ENCODE measurements at places on chromosomes 6 and 20. TPM values are rescaled to one million over a fixed set of nuclear protein-coding genes. Genes with fewer than 3 reads are reported as not detected.

Gene ARFRP1
- 41.0 TPM for polyA plus RNA-seq

Gene BPIFA1
- not detected for polyA plus RNA-seq

Gene SRMS
- 0.54 TPM for polyA plus RNA-seq

Gene FOXP4
- polyA plus RNA-seq = 17.0 TPM

- no peak for DNase-seq
Observed at GRCh38 chr6:16827627-16828026, 66.4 kb upstream of the ATXN1 start.

- DNase-seq = peak; percentile 12
Observed at GRCh38 chr6:14664621-14665315, 547.2 kb downstream of the CD83 start.

DNA sequence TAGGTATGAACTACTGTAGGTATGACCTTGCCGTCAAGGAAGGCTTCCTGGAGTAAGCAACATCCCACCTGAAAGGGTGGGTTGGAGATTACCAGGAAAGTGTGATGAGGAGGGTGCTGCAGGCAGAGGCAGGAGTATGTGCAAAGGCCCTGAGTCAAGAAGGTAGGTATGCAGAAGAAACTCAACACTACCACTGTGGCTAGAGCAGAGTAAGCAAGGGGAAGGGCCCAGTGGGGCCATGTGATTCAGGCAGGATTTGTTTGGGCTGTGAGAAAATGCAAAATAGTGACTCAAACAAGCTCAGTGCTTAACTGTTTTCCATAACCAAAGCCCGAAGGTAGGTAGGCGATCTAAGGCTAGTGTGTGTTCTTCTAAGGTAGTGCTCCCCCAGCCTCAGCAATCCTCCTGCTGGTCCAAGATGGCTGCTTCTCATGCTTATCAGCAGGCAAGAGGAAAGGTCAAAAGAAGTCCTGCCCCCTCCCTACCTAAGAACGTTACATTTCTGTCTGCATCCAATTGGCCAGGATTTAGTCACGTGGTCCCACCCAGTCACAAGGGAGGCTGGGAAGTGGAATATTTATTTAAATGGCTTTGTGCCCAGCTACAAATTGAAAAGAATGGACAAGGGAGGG lies 36.2 kb upstream of the HMGA1 start:
- no peak for DNase-seq

DNA sequence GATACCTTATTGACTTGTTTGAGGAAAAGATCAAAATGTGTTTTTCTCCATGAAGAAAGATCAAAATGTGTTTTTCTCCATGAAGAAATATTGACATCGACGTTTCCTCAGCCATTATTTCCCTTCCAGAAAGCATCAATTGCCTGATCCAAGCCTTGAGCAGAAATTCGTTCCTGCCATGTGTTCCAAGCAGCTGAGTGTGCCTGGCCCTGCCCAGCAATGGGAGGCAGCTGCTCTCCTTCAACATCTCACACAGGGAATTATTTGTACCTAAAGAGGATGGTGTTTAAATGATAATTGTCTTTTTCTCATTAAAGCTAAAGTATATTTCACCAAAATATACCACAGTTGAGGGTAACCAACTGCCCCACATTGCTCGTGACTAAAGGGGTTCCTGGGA lies 7.8 kb upstream of the DUSP22 start:
- DNase-seq = no peak

- no peak for DNase-seq
Observed at GRCh38 chr20:61830991-61831390, 234.7 kb downstream of the TAF4 start.

GRCh38 chr6:157087974-157088373 lies 235.3 kb downstream of the TMEM242 start:
- DNase-seq = no peak

DNA sequence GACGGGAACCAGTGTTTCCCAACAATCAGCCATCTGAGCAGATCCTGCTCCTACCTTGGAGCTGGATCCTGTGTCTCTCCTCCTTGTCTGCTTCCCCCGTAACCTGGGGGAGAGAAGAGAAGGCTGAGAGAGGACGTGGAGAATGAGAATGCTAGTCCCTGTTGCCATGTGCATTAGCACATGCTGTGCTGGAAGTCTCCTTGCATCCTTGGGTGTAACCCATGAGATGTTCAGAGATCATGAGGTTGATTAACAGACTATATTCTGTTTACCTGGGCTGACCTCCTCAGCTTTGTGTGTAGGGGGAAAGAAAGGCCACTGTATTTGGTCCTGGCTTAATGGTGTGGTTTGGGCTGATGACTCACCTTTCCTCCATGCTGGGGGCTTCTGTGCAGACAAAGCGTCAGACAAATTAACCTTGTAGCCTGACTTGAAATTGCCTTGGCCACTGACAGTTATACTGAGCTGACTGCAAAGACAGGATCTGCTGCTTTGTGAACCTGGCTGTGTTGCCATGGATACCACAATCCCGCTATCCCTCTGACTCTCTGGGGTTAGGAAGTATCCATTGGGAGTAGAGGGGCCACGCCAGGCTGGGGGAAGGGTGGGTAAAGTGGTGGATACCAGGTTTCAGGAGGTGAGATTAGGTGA lies 243.7 kb upstream of the CHD6 start:
- no peak for DNase-seq

DNA sequence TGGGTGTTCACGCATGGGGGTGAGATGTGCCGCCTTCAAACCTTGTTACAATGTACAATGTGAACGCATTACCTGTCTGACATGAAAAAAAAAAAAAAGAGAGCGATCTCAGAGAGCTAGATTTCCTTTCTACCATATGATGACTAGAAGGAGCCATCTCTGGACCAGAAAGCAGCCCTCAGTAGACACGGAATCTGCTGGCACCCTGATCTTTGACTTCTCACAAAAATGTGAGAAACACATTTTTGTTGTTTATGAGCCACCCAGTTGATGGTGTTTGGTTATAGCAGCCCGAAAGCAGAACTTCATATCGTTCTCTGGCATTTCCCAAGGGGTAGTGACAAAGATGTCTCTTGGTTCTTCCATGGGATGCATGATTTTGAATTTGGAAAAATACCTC lies 33.5 kb upstream of the EPB41L1 start:
- DNase-seq = no peak

- DNase-seq = no peak
Observed at GRCh38 chr6:30700340-30700739, 9.6 kb upstream of the NRM start.

DNA sequence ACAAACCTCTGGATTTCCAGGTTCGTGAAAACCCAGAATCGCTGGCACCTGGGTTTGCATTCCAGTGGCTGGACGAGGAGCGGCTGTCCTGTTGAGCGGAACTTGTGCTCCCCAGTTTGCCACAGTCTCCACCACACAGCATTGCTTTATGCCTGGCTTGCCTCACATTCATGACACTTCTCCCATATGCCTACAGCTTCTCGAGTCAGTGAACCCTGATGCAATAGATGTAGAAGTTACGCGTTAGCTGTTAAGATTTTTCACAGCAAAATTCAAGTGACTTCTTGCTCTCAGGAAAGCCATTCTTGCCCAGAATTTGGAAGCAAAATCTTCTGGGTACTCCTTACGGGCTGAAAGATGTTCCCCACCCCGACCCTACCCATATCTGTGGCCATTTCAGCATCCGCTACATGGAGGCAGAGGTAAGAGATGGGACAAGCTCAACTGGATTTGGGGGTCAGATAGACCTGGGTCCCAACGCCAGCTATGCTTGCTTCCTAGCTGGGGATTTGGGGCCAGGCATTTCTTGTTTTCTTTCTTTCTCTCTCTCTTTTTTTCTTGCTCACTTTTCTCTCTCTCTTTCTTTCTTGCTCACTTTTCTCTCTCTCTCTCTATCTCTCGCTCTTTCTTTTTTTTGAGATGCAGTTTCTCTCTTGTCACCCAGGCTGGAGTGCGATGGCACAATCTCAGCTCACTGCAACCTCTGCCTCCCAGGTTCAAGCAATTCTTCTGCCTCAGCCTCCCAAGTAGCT lies 12.4 kb upstream of the GDAP1L1 start:
- no peak for DNase-seq

GRCh38 chr6:43297644-43298564 lies at the start of gene SLC22A7:
TSS of gene SLC22A7 (plus strand) at chr6:43298260. CDS start at chr6:43298359, 99 bp downstream.
- no peak for DNase-seq

DNA sequence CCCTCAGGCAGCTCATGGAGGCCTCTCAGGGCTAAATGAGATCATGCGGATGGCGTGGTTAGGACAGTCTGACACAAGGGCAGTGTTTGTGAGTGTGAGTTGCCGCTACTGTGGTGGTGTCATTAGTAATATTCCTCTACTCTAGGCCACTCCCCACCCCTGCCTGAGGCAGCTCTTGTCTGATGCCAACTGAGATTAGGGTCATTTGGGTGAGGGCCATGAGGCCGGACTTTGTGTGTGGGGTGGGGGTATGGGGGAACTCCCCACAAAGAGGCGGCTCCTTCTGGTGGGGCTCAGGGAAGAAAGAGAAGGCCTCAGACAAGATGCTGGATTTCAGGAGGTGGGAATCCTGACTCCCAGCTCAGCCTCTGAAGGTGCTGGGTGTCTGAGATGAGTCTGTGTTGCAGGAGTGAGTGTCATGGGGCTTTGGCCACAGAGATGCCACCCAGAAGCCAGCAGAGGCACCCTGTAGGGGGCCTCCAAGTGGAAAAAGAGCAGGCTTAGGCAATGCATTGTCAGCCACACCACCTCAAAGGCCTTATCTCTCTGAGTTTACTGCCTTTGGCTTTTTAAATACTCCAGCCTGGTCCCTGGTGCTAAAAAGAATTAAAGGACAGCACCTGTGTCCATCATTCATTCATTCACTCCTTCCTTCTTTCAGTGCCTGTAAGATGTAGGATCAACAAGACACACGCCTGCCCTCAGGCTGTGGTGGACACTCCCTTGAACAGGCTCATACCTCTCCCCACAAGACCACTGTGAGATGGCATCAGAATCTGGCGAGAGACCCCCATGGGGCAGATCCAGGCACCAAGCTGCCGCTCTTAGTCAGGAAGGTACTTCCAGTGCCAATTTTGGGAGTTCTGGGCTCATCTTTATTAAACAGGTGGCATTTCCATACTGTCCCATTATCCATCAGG lies 175.2 kb downstream of the MRPL14 start:
- no peak for DNase-seq

All from B cell (primary cell).